ENCODE measurements at places on chromosomes 3 and 15.

- no peak for DNase-seq
These were observed 34.2 kb downstream of the ATP2B2 start for GRCh38 chr3:10471054-10471688.

DNA sequence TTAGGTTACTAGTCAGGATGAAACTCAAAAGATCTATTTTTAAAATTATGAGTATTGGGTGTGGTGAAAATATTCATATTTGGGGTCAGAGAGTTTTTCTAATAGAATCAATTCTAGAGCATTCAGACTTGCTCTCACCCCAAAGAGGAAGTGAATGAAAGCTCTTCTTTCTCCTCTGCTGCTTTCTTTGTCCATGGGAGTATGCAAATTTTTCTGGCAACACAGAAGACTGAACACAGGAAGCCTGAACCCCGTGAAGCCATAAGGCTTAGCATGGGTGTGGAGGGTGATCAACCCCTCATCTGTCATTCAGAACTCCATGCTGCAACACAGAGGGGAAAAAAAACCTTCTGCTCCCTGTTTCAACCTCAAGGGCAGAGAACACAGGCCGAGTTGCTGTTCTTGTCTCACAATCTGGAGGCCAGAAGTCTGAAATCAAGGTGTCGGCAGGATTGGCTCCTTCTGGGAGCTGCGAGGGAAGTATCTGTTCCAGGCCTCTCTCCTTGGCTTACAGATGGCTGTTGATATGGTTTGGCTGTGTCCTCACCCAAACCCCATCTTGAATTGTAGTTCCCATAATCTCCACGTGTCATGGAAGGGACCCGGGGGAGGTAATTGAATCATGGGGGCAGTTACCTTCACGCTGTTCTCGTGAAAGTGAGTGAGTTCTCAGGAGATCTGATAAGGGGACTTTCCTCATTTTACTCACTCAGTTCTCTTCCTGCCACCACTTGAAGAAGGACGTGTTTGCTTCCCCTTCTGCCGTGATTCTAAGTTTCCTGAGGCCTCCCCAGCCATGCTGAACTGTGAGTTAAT lies 33.7 kb upstream of the CD47 start:
- DNase-seq: no peak

DNA sequence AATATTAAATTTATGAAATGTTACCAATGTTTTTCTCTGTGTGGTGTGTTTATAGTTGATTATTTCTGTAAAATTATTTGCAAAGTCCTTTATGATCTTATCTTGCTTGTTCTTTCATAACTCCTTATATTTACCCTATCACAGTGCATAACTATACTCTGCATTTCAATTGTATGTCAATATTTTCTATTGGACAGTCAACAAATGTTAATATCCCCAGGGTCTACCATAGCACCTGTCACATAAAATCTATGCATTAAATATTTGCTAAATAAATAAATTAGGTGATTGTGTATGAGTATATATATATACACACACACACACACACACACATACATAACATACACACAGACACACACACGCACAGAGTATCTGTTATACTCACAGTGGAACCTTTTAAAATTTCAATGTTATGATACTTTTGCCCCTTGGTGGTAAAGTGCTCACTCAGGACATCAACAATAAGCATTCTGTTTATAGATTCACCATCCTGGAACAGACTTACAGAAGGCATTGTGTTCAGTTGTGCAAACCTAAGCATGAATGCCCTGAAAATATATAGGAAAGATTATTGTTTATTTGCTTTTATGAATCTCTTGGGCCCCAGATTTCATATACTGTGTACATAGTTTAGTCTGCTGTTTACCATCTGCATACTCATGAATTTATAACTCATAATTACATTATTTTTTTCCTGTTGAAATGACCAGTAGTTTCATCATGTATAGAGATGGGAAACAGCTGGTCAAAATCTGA lies 443.7 kb downstream of the EPHA6 start:
- no peak for DNase-seq

GRCh38 chr15:62287066-62287857 lies 122.2 kb upstream of the C2CD4B start:
- no peak for DNase-seq

DNA sequence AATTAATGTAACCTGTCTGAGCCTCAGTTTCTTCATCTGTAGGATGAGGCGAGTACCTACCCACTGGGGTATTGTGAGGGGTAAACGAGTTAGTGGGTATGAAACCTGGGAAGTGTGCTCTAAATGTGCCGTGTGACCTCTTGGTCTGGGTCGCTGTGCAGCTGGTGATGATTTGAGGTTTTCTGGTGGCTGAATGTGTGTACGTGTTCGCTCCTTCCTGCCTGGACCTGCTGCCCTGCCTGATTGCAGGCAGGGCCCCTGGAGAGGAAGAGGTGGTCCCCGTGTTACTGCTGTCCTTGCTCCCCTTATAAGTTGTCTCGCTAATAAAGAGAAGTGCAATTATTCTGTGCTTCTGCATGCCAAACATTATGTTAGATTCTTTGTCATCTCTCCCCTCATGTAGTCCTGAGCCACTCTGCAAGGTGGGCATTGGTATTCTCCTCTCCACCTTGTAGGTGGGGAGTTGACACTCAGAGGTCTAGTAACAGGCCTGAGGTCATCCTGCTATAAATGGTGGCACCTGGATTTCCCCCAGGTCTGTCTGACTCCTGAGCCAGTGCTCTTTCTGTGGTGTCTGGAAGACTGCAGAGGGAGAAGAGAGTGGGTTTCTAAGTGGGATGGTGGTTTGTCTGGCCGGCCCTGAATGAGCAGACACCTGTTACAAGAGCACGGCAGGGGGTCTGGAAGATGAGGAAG lies 15.7 kb downstream of the PDIA5 start:
- DNase-seq: no peak

GRCh38 chr15:66940368-66940767 lies 125.0 kb upstream of the SMAD3 start:
- no peak for DNase-seq

All from GM12892 (cell line).